ENCODE measurements at places on chromosomes 5 and 9. TPM values are rescaled to one million over a fixed set of nuclear protein-coding genes. Genes with fewer than 3 reads are reported as not detected.
A peak's percentile ranks its signal among the peaks of the same experiment; 100 is the strongest.

GRCh38 chr5:68371607-68372006, 156.1 kb downstream of the PIK3R1 start:
- no peaks in the 10 kb centered on the region for H3K27me3 ChIP-seq
- H3K4me3 ChIP-seq = no peak overlapping the region
- no peaks in the 10 kb centered on the region for H3K36me3 ChIP-seq
- no peak overlapping the region for H3K27ac ChIP-seq
- no peak for DNase-seq

DNA sequence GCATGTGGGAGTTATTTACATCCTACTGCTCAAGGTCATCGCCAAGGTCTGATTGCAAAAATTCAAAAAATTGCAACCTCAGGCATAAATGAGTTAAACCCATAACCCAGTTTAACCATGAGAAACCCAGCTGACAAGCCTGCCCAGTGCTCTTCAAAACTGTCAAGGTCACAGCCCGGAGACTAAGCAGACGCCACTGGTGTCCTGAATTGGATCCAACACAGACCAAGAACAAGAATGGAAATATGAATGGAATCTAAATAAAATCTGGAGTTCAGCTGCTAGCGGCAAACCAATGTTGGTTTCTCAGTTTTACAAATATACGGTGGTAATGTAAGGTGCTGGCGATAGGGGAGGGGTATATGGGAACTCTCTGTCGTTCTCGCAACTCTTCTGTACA, 201.5 kb upstream of the MVB12B start:
- no peaks in the 10 kb centered on the region for H3K4me1 ChIP-seq
- DNase-seq = no peak
- H3K4me3 ChIP-seq = no peak overlapping the region
- H3K27me3 ChIP-seq = peaks cover 59% of the 10 kb centered on the region
- H3K36me3 ChIP-seq = no peaks in the 10 kb centered on the region

GRCh38 chr9:109411798-109412352, 86.2 kb downstream of the PTPN3 start:
- H3K27ac ChIP-seq = peak overlapping the region; percentile 89
- peak overlapping the region; percentile 62 for H3K4me3 ChIP-seq
- peaks cover 3% of the 10 kb centered on the region for H3K27me3 ChIP-seq
- no peaks in the 10 kb centered on the region for H3K36me3 ChIP-seq

- H3K27me3 ChIP-seq = no peaks in the 10 kb centered on the region
- peaks cover 29% of the 10 kb centered on the region for H3K4me1 ChIP-seq
- peaks cover 2% of the 10 kb centered on the region for H3K36me3 ChIP-seq
- no peak for DNase-seq
- peak overlapping the region; percentile 78 for H3K27ac ChIP-seq
- H3K4me3 ChIP-seq = peak overlapping the region; percentile 87
These were observed 505 bp upstream of the SIGMAR1 start for GRCh38 chr9:34638138-34638445.

DNA sequence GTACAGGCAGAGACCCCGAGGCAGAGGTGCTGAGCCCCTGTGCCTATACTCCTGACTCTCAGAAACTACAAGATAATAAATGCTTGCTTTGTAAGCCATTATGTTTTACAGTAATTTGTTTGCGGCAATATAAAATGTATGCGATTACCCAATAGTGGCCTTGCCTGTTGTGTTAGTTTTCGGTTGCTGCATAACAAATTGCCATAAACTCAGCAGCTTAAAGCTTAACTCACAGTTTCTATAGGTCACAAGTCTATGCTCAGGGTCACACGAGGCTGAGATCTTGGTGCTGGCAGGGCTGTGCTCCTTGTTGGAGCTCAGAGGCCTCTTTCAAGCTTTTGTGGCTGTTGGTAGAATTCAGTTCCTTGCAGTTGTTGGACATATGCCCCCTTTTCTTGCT, 114.8 kb downstream of the COL23A1 start:
- H3K27me3 ChIP-seq = peaks cover 25% of the 10 kb centered on the region
- H3K27ac ChIP-seq = no peak overlapping the region
- no peaks in the 10 kb centered on the region for H3K4me1 ChIP-seq
- H3K4me3 ChIP-seq = no peak overlapping the region
- H3K36me3 ChIP-seq = no peaks in the 10 kb centered on the region
- no peak for DNase-seq

DNA sequence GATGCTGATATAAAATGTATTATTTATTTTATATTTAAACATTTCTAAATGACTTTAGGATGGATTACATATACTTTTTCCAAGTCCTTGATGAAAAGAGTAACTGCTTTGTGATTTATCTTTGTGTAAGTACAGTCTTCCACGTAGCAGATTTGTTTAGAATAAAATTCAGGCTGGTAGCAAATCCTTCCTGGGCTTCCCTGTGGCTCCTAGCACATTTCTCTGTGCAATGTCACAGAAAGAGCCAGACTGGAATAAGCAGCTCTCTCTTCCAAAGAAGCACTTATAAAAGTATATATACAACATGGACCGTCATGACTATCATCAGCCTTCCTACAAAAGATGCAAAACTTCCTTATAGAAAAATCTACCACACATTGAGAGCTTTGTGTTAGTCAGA, 388.6 kb downstream of the ACTL7B start:
- no peaks in the 10 kb centered on the region for H3K4me1 ChIP-seq
- DNase-seq = no peak
- no peak overlapping the region for H3K4me3 ChIP-seq
- no peaks in the 10 kb centered on the region for H3K27me3 ChIP-seq

DNA sequence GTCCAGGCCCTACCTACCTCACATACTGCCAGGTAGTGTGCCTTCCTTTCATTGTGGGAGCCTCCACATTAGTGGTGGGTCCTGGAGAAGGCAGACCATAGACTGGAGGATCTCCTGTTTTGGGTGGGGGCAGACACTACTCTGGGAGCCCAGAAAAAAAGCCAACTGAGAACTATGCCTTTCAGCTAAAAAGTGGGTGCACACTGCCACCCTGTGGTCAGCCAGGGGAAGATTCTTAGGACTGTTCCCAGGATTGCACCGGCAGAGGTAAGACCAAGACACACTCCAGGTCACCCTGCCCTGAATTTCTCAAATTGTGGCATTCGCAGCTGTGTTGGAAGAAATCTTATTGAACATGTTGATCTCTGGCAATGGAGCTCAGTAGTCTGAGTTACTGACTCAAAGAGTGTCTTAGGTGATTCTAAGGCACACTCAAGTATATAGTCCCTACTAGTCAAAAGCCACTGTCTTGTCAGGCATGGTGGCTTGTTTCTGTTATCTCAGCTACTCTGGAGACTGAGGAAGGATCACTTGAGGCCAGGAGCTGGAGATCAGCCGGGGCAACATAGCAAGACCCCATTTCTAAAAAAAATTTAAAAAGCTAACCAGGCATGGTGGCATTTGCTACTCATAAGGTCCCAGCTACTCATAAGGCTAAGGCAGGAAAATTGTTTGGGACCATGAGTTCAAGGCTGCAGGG, 3.6 kb downstream of the SIGMAR1 start:
- H3K27me3 ChIP-seq = peaks cover 18% of the 10 kb centered on the region
- no peak overlapping the region for H3K4me3 ChIP-seq
- H3K27ac ChIP-seq = no peak overlapping the region
- H3K4me1 ChIP-seq = peaks cover 39% of the 10 kb centered on the region
- peaks cover 2% of the 10 kb centered on the region for H3K36me3 ChIP-seq

DNA sequence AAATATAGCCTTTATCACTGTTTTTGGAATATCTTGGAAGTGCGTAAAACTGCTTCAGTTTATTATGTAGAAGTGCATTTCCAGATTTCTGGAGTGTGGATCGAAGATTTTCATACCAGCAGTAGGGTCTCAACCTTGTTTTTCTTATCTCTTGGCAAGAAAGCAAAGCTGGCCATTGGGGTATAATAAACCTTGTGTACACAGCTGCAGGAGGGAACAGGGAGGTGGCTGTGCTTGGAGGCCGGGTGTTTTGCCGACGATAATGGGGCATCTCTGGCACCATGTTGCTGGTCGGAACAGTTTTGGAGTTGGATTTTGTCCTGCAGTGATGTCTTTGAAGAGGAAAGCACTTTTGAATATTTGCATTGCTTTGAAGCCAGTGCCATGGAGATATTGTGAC, 308.8 kb upstream of the DMRT1 start:
- H3K27me3 ChIP-seq = no peaks in the 10 kb centered on the region
- no peak overlapping the region for H3K4me3 ChIP-seq
- no peaks in the 10 kb centered on the region for H3K36me3 ChIP-seq
- no peak overlapping the region for H3K27ac ChIP-seq
- DNase-seq = no peak

DNA sequence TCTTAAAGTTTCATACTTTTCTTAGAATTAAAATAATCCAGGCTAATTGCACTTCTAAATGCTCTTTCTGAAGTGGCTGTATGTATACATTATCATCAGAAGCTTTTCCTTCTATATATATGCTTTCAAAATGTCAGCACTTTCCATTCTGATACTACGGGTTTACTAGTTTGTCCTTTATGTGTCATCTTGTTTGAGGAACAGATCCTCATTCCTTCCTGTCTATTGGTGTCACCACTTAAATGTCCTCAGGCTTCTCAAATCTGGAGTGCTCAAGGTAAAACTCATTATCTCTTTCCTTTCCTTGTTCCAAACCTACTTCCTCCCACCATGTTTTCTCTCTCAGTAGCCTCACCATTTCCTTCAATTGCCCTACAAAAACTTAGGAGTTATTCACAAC, 236.3 kb downstream of the CSNK1G3 start:
- no peak for DNase-seq
- no peak overlapping the region for H3K4me3 ChIP-seq
- no peak overlapping the region for H3K27ac ChIP-seq
- H3K36me3 ChIP-seq = no peaks in the 10 kb centered on the region

GRCh38 chr5:25649628-25650265, 1005.0 kb upstream of the CDH10 start:
- no peaks in the 10 kb centered on the region for H3K4me1 ChIP-seq
- no peak for DNase-seq
- no peak overlapping the region for H3K4me3 ChIP-seq
- H3K27ac ChIP-seq = no peak overlapping the region

DNA sequence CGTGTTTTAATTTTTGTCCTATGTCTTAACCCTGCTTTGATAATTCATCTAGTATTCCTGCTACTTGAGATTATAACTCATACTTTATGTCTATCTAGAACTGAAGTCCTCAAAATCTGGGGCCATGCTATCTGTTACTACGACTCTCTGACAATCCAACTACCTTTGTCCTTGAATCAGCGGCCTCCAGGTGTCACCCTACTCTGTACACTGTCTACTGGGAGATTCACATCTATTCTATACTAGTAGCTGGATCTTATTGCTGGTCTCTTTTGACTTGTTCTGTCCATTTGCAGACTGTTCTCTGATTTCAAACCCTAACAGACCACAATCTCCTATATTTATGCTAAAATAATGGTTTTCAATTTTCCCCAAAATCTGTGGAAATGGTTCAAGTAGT, 225.5 kb upstream of the ELAVL2 start:
- no peaks in the 10 kb centered on the region for H3K36me3 ChIP-seq
- no peak overlapping the region for H3K4me3 ChIP-seq
- no peak overlapping the region for H3K27ac ChIP-seq
- H3K27me3 ChIP-seq = no peaks in the 10 kb centered on the region
- no peak for DNase-seq

DNA sequence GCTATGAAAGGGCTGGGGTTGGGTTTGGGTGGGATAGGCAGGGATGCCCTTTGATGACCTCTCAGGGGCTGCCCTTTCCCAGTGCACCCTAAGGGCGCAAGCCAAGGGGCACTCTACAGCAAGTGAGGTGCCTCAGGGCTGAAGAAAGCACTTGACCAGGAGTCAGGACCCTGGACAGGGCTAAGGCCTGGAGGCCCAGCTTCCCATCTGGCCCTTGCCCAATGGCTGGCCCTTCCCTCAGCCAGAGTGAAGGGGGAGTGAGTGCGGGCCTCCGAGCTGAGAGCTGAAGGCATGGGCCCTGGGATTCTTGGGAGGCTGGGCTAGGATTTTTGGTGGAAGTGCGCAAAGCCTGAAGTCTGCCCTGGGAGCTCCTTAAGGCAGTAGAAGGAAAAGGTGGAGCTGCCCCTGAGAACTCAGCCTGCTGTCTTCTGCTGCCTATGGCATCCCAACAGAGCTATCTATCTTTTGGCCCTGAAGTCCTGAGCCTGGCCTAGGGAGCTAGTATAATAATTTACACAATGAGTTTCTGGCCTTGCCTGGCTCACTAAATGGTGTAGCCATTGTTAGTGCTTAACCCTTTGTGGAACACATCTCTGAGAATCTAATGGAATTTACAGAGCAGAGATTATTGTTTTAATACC, 16.4 kb downstream of the JADE2 start:
- peak overlapping the region; percentile 96 for H3K27ac ChIP-seq
- no peaks in the 10 kb centered on the region for H3K27me3 ChIP-seq
- peak overlapping the region; percentile 78 for H3K4me3 ChIP-seq
- peaks cover 64% of the 10 kb centered on the region for H3K36me3 ChIP-seq

DNA sequence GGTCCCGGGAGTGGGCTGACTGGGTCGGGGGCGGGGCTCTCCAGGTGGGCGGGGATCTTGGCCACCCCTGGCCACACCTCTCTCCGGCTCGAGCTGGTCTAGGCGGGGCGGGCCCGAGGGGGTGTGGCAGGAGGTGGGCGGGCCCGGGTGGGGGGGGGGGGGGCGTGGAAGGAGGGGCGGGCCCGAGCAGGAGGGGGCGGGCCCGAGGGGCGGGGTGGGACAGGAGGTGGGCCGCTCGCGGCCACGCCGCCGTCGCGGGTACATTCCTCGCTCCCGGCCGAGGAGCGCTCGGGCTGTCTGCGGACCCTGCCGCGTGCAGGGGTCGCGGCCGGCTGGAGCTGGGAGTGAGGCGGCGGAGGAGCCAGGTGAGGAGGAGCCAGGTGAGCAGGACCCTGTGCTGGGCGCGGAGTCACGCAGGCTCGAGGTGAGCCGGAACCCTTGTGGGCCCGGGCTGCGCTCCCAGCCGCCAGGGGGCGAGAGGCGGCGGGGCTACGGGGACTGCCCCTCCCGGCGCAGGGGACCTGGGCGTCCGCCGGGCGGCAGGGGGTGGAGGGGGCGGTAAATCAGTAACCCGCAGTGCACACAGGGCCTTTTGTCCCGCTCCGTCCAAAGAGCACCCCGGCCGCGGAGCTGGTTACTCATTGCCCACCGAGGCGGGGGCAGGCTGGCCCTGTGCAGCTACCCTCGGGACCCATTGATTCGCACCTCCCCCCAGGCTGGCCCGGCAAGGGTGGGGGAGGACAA, at the start of gene FGFR4:
TSS of gene FGFR4 (plus strand) at position 262 of the 744 bp plus-strand sequence. CDS start 2,688 bp downstream, outside the sequence.
- peak within 1 kb of the TSS; percentile 65 for H3K27ac ChIP-seq
- peak within 1 kb of the TSS; percentile 70 for H3K4me3 ChIP-seq
- no peaks in the 10 kb centered on the region for H3K36me3 ChIP-seq
- H3K27me3 ChIP-seq = peaks cover 6% of the 10 kb centered on the region
- peak; percentile 71 for DNase-seq

Gene CYFIP2
- total RNA-seq = 471 TPM

Gene GFI1B
- total RNA-seq = 0.07 TPM

Gene PTGES
- total RNA-seq = not detected

Gene ECPAS
- 74.2 TPM for total RNA-seq

Gene SLC34A1
- not detected for total RNA-seq

Gene C7
- not detected for total RNA-seq

Gene PLEKHG4B
- total RNA-seq = not detected

Gene ASTN2
- 2.3 TPM for total RNA-seq
